Dermis blood vessel endothelial cell (primary cell): ENCODE measurements at places on chromosomes 16 and 17. TPM values are rescaled to one million over a fixed set of nuclear protein-coding genes. Genes with fewer than 3 reads are reported as not detected.

The ACSM3 gene
- under 0.01 and 0.23 TPM in 2 replicates for total RNA-seq

The DVL2 gene
- total RNA-seq = 32.8 and 45.7 TPM in 2 replicates

The COX4I1 gene
- total RNA-seq = 321 and 608 TPM in 2 replicates

The TP53TG3 gene
- not detected in 2 replicates for total RNA-seq

- no peak for DNase-seq
These were observed 18.4 kb downstream of the HS3ST6 start for GRCh38 chr16:1899641-1900451.

DNA sequence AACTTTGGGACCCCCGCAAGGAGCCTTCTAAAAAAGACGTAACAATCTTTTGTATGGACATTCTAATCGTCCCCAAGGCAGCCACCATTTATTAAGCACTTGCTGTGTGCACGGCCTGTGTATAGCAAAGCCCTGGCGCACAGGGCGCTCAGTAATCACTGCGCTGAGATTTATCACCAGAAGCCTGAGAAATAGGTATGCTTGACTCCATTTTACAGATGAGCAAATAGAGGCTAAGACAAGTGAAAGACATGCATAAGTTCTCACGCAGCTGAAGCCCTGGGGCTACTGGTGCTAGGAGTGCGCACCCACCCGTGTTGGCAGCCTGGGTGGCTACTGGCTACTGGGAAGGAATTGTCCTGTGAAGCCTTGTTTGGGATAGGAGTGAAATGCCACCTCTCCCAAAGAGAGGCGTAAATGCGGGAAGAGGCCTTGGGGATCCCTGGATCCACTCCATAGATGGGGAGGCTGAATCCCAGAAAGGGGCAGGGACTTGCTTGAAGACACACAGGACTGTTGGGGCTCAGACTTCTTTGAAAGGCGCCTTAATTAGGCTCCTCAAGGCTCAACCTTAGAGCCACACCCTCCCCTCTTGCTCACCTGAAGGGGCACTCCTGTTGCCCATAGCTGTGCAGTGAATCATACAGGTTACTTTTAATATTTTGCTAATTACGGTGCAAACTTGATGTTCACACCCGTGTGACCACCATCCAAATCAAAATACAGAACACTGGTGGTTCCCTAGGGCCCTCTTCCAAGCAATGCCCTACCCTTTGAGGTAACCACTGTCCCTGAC is 634 bp upstream of the NATD1 start:
- DNase-seq = no peak

GRCh38 chr17:6350806-6351205 is 84.1 kb downstream of the AIPL1 start:
- DNase-seq = no peak

DNA sequence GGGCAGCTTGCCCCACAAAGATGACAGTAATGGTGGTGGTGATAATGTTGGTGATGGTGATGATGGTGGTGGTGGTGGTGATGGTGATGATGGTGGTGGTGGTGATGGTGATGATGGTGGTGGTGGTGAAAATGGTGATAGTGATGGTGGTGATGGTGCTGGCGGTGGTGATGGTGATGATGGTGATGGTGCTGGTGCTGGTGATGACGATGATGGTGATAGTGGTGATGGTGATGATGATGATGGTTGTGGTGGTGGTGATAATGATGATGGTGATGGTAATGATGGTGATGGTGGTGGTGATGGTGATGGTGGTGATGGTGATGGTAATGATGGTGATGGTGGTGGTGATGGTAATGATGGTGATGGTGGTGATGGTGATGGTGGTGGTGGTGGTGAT is 46.3 kb upstream of the FOXF1 start:
- DNase-seq = no peak

DNA sequence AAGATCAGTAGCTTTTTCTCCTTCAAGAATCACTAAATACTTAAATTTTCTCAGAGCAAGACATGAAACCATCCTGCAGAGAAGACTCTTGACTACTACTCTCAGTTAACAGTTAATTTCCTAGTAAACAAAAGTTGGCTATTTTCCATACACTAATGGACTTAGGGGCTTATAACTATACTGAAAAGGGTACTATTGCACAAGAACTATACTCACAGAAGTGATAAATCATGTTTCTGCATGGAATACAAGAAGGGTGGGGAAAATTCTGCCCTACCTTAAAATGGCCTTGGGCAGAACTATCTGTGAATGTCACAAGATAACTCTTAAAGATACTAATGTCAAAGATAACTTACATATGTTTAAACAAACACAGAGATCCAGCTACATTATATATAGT is 12.5 kb downstream of the ZNF652 start:
- no peak for DNase-seq

DNA sequence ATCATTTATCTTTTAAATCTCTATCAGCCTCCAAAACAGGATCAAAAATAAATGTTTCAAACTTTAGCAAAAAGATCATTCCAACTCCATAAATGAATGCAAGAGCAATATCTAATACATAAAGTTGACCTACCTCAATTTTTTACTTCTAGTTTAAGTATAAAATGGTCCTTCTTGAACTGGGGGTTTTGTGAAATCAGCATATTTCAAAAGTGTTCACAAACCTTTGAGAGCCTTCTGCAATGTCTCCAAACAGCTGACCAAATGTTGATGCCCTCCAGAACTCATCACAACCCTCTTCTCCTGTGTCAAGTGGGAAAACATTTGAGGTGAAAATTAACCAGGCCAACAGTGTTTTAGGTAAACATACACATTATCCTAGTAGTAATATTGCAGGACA is 7.7 kb downstream of the MED1 start:
- no peak for DNase-seq

GRCh38 chr17:63433746-63434591 is 12.1 kb downstream of the CYB561 start:
- DNase-seq = no peak

DNA sequence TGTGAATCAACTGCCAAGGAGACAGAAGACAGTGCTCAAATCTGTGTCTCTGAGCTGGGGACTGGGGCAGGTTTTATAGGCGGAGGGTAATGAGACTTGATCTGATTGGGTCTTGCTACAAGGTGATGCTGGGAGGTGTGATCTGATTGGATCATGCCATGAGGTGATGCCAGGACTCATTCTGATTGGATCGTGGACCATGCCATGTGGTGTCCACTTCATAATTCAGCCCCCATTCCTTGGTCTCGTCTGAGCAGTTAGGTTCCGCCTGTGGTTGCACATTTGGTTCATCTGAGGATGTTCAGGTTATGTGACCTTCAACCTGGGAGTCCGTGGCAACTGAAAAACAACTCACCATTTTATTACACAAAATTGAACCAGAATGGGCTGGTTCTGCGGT is 41.0 kb downstream of the OTOA start:
- no peak for DNase-seq

DNA sequence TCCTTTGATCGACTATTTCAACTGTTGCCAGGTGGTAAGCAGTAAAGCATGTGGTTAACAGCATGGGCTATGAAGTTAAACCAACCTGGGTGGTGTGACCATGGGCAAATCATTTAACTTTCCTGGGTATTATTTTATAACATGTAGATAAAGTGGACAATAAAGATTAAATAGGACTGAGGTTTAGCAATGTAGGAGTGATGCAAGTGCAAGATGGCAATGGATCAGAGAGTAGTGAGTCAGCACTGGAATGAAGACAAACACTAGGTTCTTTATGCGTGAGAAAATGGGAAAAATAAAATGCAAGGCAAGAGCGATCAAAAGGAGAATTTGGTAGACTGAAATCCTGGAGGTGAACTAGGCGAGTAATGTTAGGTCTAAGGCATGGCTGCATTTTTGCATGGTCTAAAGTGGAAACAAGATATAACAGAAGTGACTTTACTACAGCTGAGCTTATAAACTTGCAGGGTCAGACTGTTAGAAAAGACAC is 222.4 kb upstream of the AXIN2 start:
- peak; percentile 43 for DNase-seq

- peak; percentile 92 for DNase-seq
These were observed 29.1 kb upstream of the ITGA3 start for GRCh38 chr17:50026837-50027171.

DNA sequence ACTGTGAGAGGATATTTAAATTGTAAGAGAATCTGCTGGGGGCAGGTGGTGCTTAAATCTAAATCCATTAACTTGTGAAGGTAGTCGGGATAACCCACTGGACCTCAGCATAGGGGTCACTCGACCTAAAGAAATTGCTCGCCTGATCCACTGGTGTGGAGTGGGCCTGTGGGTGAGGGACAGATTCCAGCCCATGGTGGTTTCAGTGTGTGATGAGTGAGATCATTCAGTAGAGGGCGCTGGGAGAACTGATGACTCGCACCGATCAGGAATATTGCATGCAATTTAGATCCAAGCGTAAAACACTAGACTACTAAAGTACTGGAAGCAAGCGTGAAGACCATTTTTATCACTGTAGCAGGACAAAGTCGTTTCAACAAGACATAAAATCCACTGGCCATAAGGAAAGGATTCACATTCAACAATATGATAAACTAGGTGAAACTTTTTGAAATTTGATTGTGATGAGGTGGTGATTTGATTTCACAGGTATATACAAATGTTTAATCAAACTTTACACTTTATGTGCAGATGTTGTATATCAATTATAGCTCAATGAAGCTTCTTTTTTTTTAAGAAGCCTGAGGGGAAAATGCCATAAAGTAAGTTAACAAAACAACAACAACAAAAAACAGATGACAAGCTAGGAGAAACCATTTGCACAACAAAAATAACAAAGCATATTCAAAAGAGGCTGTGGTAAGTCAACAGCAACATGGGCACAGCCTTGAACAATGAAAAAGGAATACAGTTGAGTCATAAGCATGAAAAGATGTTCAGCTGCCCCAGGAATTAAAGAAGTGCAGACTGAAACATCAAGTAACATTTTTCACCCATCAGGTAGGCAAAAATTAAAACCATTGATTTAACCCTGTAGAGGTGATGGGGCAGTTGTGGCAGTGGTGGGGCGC is 7.5 kb upstream of the TMEM170A start:
- DNase-seq = peak; percentile 82

GRCh38 chr16:85611444-85612190 is 1.5 kb upstream of the GSE1 start:
- peak; percentile 58 for DNase-seq

GRCh38 chr16:4006397-4006999 is 109.7 kb downstream of the ADCY9 start:
- no peak for DNase-seq

DNA sequence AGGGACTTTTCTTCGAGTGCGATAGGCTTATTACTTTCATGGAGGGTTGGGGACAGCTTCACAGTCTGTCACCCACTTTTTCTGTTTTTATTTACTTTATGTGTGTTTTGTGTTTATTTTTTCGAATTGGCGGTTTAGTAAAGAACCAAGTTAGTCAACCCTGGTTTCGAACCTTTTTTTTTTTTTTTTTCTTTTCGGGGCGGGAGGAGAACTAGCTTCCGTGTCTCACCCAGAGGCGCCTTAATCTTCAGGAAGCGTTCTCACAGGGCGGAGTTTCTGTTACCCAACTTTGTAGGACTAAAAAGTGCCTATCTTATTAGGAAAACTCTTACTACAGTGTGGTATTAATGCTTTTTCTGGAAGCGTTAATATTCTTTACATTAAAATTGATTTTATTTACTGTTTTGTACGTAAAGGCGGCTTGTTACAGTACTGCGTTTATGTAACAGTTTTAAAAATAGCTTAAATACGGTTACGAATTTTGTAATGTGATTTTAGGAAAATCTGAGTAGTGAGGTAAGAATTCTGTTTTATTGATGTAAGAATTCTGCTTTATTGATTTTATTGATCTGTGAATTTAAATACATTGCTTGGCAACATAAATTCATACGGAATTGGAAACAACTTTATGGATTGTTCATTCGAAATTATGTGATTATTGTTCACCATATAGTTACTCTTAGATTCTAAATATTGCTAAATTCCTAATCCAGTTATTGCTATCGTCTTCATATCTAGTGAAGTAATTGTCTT is 885 bp downstream of the ZNF207 start:
- DNase-seq = peak; percentile 81

DNA sequence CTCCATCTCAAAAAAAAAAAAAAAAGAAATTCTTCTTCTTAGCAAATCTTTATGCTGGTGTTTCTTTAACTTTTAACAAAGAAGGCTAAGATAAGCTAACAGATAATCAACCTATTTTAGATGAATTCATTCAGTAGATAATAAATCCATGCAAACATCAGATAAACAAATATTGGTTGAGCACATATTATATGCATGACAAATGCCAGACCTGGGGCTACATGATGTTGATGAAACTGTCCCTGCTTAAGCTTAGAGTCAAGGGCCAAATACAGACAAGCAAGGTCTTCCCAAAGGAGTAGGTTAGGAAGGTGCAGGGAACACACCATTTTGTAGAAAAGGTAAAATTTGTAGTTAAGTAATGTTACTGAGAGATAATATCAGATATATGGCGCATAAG is 6.7 kb upstream of the MAP2K6 start:
- DNase-seq = no peak

DNA sequence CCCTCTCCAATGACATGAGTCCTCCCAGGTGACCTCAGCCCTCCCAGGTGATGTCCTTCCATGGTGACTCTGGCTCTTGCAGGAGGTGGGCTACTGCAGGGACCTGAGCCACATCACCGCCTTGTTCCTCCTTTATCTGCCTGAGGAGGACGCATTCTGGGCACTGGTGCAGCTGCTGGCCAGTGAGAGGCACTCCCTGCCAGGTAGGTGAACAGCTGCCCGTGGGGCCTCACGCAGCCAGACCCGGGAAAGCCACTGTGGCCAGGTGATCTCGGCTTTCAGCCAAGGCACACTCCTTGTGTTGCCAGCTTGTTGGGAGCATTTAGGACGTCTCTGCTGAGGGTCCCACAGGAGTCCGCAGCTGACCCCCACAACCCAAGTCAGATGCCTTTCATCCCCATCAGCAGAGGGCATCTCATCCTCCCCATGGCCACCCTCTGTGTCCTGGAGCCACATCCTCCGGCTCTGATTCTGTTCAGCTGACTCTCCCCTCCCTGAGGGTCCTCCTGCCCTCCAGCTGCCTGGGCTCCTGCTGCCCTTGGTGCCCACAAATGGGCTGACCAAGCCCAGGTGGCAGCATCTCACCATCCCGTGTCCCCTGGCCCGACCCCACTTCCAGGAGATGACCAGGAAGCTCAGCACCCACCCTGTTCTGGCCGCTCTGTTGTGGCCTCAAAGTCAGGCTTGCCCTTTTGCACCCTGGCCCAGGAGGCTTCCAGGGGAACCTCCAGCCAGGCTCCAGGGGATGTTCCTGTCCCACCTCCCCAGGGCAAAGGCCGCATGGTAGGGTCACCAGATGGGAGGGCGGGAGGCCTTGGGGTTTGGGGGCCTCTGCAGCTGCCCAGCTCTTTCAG is 20.1 kb downstream of the USP6 start:
- no peak for DNase-seq

DNA sequence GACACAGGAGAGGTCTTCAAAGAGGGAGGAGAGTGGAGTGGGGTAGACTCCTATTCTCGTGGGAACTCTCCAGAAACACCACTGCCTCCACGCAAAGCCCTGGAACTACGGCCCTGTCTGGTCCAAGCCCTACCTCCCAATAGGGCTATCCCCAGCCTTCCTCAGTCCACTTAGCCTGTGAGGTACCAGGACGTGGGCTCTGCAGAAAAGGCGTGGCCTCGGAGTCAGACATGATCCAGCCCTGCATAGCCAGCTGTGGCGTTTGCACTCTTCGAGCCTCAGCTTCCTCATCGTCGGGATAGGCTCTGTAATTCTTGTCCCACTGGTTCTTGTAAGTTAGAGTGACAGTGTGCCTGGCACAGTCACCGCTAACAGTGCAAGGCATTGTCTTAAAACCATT is 13.8 kb downstream of the ENDOV start:
- no peak for DNase-seq
